ENCODE measurements at places on chromosomes 5 and 9.

GRCh38 chr5:144072518-144072927, 97.9 kb downstream of the YIPF5 start:
- no peak for DNase-seq

- DNase-seq, result no peak
Measured at GRCh38 chr5:89723907-89724306, 685.6 kb downstream of the CETN3 start.

DNA sequence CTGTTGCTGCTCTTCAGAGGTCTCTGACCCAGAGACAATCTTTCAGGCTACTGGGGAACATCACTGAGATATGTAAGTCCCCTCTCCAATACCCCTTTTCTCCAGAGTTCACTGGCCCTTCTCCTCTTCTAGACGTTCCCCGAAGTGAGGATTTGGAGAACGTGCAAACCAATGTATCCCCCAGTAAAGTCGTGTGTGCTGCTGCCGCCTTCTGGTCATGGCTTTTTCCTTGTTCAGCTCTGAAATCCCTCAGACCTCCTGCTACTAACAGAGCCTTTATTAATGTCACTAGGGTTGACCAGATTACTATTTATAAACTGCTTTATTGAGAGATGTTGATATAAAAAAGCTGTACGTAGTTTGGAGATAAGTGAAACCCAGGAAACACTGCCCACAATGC, 1028.6 kb downstream of the CDH9 start:
- no peak for DNase-seq

DNA sequence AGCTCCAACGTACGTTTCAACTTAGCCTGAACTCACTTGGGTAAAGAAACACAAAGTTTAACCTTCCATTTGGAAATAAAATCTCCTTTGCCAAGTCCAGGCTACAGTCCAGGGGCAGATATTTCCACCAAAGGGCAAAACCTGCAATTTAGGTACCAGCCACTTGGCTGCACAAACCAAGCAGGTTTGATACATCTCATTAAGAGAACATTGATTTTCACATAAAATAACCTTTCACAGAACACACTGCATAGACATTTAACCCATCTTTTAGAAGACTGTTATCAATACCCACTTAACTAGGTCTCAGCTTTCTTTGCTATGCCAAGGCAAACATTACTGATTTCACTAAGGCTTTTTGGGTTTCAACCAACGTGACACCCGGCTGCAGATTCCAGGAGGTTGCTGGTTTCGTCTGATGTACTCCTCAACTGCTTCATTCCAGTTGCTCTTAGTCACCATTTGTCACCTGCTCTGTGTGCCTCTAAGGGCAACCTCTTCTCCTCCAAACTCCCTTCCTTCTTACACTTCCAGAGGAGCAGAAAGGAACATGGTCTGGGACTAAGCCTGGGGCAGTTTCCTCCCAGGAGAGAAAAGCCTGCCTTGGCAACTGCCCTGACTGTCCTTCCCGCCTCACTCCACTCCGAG, 67.1 kb downstream of the EPB41L4B start:
- DNase-seq, result no peak

DNA sequence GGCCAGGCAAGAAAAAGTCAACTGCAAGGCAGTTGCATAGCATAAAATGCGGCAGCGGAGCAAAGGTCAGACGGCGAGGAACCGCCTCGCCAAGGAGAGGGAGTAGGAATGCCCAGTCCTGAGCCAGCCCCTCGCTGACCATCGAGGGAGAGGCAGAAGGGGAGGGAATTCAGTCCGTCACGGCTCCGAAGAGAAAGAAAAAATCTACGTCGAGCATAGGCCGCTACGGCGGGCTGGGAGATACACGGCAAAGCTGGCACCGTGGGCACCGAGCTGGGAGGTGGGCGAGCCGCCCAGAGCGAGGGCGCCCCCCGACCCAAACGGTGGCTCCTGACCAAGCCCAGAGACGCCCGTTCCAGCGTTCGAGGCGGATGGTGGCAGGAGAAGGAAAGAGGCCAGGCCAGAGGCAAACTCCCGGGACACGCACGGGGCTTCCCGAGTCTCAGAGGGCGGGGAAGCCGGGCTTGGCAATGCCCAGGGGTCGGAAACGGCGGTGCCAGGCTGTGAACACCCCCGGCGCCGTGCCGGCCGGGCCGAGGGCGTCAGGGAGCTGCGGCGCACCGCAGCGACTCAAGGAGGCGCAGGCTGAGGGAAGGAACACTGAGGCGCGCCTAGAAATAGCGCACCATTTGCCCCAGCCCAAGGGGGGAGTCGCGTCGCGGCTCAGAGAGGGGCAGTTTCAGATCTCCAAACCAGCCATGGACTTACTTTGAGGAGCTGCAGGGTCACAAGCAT, 518 bp downstream of the SPRY4 start:
- no peak for DNase-seq

GRCh38 chr5:172772112-172772906, 1.3 kb upstream of the DUSP1 start:
- no peak for DNase-seq

GRCh38 chr5:112483704-112484103, 64.6 kb upstream of the EPB41L4A start:
- DNase-seq, result no peak

DNA sequence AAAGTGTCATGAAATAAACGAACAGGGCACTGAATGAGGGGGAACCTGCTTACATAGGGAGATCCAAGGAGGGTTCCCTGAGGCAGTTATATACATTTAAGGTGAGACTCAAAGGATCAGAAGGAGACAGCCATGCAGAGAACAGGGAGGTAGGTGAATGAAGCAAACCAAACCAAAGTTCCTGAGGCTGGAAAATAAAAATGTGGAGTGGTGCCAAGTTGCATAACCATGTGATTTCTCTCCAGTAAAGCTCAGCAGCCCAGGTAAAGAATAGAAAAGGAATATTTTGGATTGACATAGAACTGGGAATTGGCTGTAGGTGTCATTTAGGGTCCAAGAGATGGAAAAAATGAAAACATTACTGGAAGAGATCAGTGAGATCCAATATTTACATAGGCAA, 110.7 kb downstream of the CAAP1 start:
- no peak for DNase-seq

DNA sequence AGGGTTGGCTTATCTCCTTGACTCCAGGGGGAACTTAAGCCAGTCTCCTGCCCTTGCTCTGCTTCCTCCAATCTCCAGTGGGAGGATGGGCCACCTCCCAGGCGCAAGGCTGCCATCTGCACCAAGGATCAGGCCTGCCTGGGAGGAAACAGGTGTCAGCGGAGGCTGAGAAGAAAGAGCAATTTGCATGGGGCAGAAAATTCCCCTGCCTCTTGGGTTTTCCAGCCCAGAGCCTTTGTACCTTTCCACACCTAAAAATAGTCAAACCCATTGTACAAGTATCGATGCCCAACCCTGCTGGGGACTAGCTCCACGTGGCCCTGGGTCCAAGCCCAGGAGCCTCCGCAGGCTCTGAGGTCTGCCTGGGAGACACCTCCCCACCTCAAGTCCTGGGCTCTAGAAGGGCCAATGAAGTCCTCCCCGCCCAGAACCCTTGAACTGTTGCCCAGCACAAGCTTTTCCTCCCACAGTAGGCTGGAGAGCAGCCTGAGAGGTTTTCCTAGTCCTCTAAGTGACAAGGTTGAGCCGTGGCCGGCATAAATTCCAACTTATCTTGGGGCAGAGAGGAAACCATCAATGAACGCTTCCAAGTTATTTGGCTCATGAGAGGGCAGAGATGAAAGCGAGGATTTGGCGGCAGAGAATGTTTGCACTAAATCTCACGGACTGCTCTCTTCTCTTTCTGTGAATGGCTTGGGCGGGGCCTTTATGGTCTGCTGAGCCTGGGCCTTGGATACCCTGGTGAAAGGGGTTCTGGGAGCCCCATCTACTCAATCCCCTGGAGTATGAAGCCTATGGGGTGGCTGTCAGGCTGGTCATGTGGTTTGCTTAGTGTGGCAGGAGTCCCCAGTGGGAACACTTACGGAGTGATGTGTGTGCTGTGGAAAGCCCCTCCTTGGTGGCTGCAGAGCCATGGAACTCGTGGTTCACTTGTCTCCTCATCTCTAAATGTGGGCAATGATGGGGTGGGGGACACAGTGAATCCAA, 15.6 kb downstream of the JADE2 start:
- no peak for DNase-seq

- DNase-seq, result no peak
Measured at GRCh38 chr5:127506616-127507015, 10.8 kb upstream of the PRRC1 start.

- DNase-seq, result no peak
Measured at GRCh38 chr9:128026255-128026772, 40.8 kb downstream of the NAIF1 start.

- DNase-seq, result no peak
Measured at GRCh38 chr5:5340206-5340729, 82.2 kb upstream of the ICE1 start.

GRCh38 chr5:140677947-140678346, 4.6 kb upstream of the DND1 start:
- no peak for DNase-seq

DNA sequence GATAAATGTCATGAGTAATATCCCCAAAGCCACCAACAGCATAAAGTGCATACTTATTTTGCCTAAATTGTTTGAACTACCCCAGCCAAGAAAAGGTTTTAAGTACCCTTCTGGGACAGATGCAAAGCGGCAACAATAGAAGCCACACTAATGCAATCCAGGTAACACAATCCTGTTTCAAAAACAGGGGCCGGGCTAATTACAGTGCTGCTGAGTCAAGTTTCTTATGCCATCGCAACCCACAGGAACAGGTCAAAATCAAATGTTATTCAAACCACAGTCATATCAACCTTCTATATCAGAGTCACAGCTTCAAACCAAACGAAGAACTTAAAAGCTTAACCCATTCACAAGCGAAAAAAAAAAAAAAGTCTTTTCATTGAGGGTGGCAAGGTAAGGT, 28.3 kb downstream of the EBF1 start:
- DNase-seq, result no peak

GRCh38 chr5:131019601-131020315, 145.3 kb downstream of the HINT1 start:
- no peak for DNase-seq

DNA sequence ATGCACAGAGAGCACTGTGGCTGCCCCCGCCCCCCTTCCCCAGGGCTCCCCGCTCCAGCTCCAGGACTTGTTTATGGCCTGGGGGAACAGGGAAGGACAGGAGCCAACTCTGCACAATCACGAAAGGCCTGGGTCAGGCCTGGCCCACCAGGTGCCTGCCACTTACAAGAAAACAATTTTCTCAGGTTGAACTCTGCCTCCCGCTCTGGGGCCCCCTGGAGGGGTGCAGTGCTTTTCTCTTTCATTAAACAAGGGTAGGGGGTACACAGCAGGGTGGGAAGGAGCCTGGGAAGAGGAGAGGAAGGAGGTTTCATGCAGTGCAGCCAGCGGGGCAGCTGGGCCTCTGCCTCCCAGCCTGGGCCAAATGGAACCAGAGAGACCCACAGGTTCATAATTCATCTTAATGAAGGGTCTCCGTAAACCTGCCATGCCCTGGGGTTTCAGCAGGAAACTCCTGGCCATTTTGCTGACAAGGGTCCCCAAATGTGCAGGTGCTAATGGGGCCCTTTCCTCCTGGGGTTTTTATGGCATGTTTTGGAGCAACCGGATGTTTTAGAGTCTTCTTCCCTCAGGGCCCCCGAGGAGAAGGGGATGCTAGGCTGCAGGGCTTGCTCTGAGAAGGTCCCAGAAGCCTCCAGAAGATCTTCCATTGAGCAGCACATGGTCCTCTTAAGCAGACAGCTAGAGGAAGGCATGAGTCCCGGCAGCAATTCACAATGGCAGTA, 219.8 kb downstream of the SLIT3 start:
- DNase-seq, result no peak

DNA sequence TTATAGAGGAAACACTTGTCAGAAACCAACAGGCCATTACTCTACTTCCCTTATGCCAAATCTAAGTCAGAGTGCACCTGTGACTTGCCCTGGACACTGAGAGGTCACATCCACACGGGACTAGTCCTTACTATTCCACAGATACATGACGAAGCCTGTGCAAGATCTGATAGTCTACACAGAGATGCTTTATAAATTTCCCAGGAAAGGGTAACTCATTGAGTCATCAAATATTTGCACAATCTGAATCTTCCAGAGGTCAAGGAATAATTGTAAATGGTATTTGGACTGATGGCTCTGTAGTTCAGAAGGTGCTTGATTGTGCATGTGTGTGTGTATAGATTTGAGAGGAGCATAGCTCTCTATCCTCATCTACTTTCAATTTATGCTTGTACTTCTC, 55.2 kb upstream of the JAK2 start:
- no peak for DNase-seq

GRCh38 chr5:158407824-158408195, 548.9 kb upstream of the CLINT1 start:
- no peak for DNase-seq

GRCh38 chr5:140827704-140828361, at the start of gene PCDHA6:
PCDHA6 (plus strand) TSS chr5:140827960; CDS start chr5:140828092, 132 bp downstream.
- peak; percentile 10 for DNase-seq

DNA sequence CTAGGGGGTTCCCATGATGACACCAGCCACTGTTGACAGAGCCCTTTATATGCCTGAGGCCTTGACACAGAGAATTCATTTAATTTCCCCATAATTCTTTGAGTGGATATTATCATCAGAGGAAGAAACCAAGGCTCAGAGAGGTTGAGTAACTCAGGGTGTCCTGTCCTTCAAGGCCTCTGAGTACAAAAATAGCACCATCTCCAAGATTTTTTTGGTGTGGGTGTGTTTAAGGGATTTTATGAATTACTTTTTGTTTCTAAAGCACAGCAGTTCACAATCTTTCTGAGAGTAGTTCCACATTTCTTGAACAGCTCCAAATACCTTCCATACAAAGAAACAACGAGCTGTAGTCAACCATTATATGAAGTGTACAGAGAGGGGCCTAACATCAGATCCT, 6.2 kb upstream of the GSN start:
- DNase-seq, result no peak

- DNase-seq, result no peak
Measured at GRCh38 chr5:135141303-135142268, 107.6 kb upstream of the PITX1 start.

DNA sequence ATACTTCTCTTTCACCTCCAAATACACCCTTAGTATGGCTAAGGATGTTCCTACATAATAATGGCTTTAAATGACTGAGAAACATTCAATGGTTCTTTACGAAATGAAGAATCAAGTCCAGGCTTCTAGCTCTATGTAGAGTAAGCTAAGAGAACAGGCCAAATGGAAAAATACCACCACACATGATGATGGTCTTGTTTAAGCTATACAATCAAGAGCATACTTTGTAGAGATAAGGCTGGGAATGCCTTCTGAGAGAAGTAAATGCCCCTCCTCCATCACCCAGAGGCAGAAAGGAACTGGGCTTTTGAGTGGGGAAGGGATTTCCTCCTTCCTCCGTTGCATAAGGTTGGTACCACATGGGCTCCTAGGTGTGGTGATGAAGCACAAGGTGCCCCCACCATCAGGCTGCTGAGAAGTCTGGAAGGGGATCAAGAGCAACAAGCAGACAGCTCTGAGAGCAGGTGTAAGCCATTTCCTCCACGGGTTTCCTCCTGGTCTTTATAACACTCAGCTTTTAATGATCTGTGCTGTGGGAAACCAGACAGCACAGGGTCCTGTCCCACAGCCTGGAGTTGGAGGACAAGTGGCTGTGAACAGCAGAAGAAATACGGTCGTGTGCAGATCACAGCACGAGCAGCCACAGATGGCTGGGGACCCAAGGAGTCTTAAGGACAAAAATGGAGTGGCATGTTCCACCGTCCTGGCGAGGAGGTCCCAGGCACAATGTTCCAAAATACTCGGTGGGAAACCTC, 396.9 kb downstream of the CTNND2 start:
- DNase-seq, result no peak

- DNase-seq, result no peak
Measured at GRCh38 chr9:79000230-79001002, 571.3 kb upstream of the TLE4 start.

All from NCI-H446 (cell line).